ENCODE measurements at places on chromosomes 4 and X.

GRCh38 chr4:156888762-156889161 lies 82.8 kb downstream of the PDGFC start:
- no peak for ATAC-seq

DNA sequence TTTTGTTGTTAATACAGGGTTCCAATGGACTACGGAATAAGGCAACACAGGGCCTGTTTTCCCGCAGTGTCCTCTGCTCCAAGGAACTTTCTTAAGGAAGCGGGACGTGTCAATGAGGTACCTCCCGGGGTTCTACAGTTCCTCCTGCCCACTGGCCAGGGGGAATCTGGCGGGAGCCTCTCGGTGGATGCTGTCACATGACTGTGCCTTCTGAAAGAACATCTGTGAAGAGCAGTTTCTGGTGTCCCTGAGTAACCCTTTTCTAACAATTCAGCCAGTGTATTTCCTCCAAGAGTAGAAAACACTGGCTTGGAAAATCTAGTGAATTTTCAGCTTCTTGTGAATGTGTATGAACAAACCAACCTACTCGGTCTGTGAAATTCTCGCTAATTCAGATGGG lies 32.7 kb downstream of the MFAP3L start:
- ATAC-seq: no peak

DNA sequence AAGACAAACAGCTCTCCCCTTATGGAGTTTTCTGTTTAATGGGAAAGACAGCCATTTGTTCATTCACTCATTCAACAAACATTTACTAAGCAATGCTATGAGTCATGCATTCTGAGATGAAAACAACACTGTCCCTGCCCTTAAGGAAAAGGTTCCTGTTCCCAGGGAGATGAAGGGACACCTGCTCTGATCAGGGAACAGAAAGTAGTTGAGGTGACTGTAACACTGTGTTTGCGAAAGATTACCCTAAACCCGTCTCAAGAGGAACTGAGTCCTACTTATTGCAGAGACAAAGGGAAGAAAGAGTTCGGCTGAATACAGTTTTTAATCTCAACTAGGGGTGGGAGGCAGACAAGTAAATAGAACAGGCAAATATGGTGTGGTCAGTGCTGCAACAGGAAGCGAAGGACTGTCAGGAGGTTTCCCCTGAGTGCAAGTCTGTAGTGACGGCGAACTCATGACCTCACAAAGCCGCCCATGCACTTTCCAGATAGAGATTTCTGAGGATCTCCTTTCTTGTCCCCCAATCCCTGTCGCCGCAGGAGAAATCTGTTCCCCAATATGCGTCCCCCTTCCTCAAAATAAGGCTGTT lies 712 bp downstream of the STX18 start:
- no peak for ATAC-seq

DNA sequence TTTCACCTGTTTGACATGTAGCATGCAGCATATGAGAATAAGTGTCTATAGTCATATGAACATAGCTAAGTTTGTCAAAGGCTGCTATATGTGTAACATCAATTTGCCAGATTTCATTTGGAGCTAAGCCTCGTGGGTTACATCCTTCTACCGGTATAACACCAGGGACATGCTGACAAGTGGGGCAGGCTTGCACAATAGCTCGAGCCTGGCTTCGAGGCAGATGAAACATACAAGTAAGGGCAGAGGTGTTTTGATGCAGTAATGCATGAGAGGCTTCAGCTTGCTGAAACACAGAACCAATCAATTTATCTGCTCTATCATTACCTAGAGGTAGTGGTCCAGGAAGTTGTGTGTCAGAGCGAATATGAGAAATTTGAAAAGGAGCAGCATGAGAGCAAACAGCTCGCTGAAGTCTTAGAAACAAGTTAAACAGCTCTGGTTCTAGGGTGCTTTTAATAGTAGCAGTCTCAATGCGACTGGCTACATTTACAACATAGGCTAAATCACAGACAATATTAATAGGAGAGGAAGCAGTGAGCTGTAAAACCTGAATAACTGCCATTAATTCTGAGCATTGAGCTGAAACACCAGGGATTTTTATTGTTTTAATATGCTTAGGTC lies 14.9 kb upstream of the UGDH start:
- ATAC-seq: no peak

DNA sequence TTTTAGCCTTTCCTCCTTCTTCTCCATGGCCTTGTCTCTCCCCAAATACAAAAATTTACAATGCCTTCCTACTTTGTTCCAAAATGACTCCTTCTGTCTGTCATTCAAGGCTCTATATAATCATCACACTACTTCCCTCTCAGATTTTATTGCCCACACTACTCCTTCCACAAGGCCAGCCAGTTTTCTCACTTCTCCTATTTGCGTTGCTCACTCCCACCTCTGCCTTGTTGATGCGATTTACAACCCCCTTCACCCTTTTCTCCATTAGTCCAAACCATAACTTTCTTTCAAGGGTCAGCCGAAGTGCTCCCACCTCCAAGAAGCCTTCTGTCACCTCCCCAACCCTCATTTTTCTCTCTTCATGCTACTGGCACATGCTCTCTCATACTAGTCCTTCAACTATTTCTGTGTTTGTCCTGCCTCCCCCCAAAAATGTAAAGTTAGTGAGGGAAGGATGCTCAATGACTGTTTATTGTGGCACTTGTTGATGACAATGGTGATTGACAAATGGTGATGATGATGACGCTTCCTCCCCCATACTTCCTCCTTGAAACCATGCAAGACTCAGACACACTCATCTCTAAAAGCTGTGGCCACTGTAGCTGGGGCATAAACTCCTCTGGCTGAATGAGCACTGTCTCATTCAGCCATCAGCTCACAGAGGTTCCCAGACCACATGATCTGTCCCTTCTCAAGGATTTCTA lies 2.7 kb upstream of the XKRX start:
- ATAC-seq: peak; percentile 79

DNA sequence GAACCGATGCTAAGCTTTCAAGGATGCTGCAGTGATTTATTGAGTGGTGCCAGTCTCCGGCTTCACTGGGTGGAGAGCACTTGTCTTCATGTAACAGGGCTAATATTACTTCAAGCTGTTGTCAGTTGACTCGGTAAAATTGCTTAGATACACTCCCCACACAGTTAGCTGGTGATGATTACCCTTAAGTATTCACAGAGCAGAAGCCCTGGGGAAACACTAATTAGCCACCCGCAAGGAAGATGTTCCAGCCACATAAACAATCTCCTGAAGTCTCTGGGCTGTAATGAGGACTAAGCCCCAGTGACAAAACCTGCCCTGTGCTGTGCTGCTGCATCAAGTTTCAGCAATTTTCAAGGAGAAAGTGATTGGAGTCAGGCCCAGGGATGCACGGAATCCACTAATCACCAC lies 37.3 kb upstream of the GK2 start:
- no peak for ATAC-seq

DNA sequence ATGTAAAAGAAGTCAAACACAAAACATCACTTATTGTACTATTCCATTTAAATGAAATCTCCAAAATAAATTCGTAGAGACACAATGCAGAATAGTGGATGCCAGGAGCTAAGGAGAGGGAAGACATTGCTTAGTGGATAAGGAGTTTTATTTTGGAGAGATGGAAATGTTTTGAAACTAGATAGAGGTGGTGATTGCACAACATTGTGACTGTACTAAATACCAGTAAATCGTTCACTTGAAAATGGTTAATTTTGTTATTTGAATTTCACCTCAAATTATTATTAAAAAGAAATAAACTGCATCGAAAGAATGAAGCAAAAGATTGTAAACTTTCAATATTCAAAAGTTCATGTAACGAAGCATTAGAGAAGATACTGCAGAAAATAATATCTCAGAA lies 9.7 kb upstream of the ACSL4 start:
- no peak for ATAC-seq

DNA sequence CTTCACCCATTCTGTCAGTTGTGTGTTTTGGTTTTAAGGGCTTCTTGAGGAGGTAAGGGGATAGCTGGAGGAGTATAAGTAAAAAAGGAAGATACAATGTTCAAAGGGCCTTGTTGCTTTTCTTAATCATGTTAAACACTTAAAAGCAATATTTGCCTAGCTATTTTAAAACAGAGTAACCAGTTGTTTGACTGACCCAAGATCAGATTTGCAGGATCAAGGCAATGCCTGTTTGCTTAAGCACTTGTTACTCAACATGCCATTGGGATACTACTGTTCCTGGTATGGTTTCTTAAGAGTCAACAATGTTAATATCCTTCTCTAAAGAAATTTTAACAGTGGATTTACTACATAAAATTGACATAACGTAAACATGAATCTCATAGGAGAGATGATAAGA lies 2.6 kb downstream of the DCLK2 start:
- no peak for ATAC-seq

DNA sequence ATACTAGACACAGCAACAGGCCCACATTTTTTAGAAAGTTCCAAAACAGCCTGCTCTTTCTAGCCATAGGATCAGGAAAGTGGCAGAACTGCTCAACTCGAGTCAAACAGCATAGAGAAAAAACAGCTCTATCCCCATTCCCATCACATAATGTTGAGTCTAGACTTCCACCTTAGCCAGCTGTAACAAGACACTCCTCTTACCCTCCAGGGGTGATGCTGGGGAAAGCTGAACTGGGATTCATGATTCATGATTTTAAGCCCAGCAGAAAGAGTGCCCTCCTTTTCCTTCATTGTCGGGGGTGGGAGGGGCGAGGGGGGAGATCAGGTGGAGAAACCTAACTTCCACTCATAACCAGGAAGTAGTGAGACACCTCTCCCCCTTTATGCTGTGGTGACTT lies 86.1 kb downstream of the CENPC start:
- no peak for ATAC-seq

- no peak for ATAC-seq
These were observed 31.4 kb upstream of the RELL1 start for GRCh38 chr4:37717576-37717975.

GRCh38 chr4:120156120-120156718 lies 89.6 kb upstream of the MAD2L1 start:
- ATAC-seq: no peak

GRCh38 chr4:102352781-102353180 lies 7.5 kb upstream of the SLC39A8 start:
- no peak for ATAC-seq

DNA sequence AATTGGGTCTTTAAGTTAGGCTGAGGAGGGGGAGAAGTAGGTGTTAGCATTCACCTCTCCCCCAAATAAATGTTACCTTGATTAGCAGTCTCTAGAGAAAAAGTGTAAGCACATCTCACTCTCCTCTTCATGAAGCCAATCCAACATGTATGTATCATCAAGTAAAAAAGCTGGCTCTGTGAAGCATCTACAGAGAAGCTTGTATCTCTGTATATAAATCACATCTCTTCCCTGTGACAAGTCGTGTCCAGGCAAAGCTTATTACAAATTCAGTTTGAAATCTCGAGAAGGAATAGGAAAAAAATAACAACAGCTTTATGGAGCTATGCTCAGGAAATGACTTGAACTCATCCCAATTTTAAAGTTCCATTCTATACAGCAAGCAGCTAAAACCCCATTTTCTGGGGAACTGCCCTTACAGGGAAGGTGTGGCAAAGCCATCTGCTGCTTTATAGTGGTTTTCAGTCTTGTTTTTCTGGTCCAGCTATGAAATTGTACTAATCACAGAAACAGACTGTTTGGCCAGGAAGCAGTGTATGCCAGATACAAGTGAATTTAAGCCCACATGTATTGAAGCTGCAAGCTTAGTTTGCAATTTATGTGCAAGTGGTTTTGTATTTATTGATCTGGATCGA lies 313.3 kb upstream of the NOCT start:
- no peak for ATAC-seq

DNA sequence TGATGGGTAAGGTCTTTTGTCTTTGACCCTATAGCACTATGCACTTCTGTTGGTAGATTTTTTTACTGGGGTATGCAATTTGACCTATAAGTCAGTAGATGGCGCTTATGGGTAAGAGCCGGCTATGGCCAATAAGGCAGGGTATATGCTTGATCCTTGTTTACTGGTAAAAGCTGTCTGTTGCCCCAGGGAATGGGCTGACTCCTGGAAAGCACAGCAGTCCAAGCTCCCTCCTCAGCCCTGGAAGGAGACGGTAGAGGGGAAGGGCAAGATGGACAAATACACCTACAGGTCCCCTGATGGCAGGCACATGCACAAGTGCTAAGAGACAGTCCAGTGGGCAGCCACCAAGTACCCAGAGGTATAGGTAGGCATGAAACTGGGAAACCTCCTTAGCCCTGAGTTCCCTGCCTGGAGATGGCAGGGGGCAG lies 63.7 kb downstream of the ADAMTS3 start:
- ATAC-seq: no peak

DNA sequence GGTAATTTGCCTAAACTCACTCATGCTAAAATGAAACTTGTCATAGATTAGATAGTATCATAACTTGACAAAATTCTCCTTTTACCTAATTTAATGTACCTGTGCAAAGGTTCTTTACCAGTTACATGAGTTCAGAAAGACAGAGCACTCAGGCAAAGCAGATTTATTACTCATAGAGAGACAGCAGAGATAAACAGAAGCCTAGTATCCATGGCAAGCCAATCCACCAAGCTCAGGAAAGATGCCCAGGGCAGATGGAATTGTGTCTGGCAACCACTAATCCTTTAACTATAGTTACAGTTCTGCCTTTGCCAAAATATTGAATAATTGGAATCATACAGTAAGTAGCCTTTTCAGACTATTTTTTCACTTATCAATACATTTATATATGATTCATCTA lies 826.2 kb downstream of the TECRL start:
- ATAC-seq: no peak

GRCh38 chrX:152136312-152136711 lies 2.1 kb downstream of the MAGEA10 start:
- ATAC-seq: no peak

GRCh38 chrX:96211953-96212352 lies 472.7 kb upstream of the DIAPH2 start:
- no peak for ATAC-seq

DNA sequence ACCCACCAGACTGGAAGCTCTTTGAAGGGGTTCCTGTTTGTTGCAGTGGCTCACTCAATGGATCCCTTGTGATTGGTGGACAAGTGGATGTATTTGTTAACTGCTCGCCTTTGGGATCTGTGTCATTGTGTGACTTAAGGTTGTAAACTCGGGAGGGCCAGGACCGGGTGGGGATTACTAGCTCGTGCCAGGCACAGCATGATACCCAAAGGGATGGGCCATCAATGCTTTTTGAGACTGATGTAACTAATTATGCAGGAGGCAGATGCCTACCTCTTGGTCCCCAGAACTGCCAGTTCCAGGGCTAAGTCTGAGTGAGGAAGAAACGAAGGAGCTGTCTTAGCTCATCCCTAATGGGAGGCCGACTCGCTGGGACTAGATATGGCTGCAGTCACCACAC lies 27.7 kb downstream of the UTP14A start:
- no peak for ATAC-seq

DNA sequence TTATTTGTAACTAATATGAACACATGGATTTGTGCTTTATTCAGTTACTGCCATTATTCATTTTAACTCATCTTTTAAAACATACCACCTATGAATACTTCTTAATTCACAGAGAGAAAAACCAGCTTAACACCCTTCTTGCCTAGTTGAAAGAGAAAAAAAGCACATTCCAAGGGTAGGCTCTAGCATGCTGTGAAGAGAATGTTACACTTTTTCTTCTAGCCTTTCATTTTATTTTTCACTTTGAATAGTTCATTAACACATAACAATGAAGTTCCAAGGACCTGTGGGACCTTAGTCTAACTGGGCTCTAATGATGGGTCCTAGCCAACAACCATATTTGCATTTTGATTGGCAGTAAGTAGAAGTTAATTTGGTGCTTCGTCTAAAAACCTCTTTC lies 279.9 kb upstream of the MAGEB2 start:
- no peak for ATAC-seq

All from activated CD4-positive, CD25-positive, alpha-beta regulatory T cell treated with anti-CD3 and anti-CD28 coated beads, Interleukin-2, amount 50 U/mL, for 24 hours (primary cell).